Stimulated activated CD8-positive, alpha-beta memory T cell treated with anti-CD3 and anti-CD28 coated beads, Interleukin-2, amount 100 ng/mL, for 1 hour (primary cell): ENCODE measurements at places on chromosomes 5 and 9.

DNA sequence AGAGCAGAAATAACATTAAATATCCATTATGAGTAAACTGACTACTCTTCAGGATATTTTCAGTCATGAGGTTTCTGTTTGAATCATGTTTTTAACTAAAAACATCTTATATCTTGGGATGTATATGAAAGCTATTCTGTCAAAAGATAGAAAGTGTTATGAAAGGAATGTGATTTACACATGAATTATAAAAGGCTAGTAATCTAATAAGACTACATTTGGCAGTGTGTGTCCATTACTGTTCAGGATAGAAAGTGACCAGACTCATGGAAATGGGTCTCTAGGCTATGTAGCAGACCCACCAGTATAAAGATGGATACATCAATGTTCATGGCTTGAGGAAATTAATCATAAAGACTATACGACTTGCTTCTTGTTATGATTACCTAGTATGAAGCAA lies 1328.2 kb upstream of the NUDT12 start:
- no peak for DNase-seq

DNA sequence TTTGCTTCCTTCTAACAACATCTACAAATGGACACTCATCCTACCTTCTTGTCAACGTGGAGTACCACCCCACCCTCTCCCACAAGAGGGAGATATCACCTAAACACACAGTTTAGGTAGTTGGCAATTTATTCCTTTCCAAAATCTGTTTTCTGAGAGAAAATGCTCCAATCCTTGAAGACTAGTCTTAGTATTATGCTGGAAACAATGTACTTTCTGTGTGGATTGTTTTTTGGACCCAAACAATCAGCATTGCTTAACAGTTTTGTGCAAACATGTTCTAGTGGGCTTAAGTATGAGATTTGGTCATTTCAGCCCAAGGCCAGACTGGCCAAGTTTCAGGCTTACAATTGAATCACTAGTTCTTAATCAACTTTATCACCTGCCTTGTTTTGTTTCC lies 359.1 kb downstream of the ARHGEF28 start:
- DNase-seq, result no peak

DNA sequence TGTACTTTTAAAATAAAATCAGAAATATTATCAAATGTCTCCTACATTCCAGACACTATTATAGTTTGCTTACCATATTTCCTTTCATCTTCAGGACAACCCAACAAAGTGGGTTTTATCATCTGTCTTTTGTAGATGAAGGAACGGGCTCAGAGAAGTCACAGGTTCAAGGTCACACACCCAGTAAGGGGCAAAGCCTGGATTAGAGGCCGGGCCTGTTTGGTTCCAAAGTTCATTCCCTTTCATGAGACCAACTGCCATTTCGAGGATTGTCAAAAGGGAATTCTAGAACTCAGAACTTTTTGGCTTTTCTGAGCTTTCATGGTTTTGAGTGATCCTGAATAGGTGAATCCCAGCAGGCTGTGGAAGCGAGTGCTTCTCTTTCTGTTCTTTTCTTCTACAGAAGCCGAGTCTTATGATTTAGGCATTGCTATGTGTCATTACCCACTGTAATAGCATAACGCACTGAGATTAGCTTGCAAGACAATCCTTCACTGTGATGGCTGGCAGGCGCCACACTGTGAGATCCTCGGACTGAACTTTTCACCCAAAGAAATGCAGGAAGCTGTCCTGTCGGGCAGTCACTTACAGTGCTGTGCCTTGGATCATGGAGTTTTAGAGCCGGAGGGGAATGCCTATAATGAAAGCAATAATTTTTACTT lies 43.8 kb upstream of the ANKH start:
- DNase-seq, result no peak

DNA sequence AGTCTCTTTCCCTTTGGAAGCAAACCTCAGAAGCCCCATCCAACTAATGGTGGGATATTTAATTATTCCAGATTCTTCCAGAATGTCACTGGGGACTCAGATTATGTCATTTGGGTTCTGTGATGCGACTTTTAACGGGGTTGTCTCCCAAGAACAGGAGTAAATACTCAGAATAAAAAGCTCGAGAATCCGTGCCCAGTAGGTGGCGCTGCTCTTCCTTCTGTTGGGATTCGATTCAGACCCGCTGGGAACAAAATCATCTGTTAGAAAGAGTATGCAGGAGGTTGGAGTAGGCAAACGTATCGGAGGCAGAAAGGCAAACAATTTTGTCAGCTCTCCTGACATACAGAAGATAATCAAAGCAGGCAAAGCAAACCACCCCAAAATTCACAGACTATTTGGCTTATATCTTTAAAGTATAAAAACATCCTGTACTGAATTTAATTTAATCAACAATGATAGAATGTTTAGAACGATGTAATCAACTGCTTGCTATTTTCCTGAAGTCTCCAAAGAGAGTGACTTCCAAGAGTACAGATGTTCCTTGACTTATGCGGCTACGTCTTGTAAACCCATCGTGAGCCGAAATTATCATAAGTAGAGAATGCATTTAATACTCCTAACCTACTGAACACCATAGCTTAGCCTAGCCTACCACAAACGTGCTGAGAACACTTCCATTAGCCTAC lies 169.8 kb upstream of the RAI14 start:
- peak; percentile 14 for DNase-seq

- DNase-seq, result no peak
These were observed 85.8 kb upstream of the DMRT1 start for GRCh38 chr9:755454-756381.

DNA sequence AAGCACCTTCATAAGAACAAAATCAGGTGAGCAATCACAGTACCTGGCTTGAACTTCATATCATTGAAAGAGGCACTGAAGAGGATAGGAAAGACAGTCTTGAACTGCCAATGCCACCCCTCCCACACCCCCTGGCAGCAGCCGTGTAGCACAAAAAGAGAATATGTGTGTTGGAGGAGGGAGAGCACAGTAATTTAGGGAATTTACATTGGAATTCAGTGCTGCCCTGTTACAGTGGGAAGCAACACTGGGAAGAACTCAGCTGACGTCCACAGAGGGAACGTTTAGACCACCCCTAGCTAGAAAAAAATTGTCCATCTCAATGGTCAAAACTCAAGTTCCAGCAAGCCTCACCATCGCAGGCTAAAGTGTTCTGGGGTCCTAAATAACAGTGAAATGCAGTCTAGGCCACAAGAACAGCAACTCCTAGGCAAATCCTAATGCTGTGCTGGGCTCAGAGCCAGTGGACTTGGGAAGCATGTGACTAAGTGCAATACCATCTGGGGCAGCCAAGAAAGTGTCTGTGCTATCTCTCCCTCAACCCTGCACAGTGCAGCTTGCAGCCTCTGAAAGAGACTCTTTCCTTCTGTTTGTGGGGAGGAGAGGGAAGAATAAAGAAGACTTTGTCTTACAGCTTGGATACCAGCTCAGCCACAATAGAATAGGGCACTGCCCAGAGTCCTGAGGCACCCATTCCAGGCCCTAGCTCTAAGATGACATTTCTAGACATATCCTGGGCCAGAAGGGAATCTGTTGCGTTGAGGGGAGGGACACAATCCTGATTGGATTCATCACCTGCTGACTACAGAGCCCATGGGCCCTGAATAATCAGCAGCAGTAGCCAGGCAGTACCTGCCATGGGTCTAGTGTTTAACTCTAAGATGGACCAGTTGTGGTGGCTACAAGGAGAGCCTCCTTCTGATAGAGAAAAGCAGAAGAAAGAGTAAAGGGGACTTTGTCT lies 62.1 kb upstream of the VLDLR start:
- DNase-seq, result no peak

DNA sequence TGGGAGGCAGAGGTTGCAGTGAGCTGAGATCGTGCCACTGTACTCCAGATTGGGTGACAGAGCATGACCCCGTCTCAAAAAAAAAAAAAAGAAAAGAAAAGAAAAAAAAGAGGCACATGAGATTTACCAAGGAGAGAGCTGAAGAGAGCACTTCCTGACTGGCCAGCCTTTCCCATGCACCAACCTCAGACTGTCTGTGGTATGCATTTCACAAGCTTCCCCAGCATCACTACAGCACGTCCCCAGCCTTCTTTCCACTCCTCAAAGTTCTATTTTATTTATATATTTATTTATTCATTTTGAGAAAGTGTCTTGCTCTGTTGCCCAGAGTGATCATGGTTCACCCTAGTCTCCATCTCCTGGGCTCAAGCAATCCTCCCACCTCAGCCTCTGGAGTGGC lies 13.6 kb upstream of the FUBP3 start:
- DNase-seq, result no peak

DNA sequence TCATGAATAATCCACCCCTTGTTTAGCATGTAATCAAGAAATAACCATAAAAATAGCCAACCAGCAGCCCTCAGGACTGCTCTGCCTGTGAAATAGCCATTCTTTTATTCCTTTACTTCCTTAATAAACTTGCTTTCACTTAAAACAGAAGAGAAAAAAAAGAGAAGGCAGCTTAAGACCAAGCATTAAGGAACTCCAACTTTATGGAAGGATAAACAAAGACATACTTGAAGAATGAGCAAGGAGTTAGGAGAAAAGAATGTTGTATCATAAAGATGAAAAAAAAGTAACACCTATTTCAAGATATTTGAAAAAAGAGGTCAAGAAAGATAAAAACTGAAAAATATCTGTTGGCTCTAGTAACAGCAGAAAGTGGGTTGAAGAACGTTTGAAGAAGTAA lies 107.6 kb downstream of the RNF180 start:
- DNase-seq, result no peak

- DNase-seq, result no peak
These were observed 78.1 kb upstream of the HMHB1 start for GRCh38 chr5:143733665-143734455.

- DNase-seq, result no peak
These were observed 403.3 kb downstream of the PLK2 start for GRCh38 chr5:58056546-58056945.

- DNase-seq, result no peak
These were observed 219.9 kb downstream of the COX7C start for GRCh38 chr5:86837610-86838009.

GRCh38 chr5:65141493-65141892 lies 340.2 kb downstream of the ADAMTS6 start:
- DNase-seq, result no peak

- DNase-seq, result no peak
These were observed 71.9 kb downstream of the FBXW11 start for GRCh38 chr5:171934586-171934985.

- no peak for DNase-seq
These were observed 821.5 kb upstream of the C9orf72 start for GRCh38 chr9:28394774-28395173.

- no peak for DNase-seq
These were observed 232.1 kb upstream of the PCSK5 start for GRCh38 chr9:75658301-75658905.

DNA sequence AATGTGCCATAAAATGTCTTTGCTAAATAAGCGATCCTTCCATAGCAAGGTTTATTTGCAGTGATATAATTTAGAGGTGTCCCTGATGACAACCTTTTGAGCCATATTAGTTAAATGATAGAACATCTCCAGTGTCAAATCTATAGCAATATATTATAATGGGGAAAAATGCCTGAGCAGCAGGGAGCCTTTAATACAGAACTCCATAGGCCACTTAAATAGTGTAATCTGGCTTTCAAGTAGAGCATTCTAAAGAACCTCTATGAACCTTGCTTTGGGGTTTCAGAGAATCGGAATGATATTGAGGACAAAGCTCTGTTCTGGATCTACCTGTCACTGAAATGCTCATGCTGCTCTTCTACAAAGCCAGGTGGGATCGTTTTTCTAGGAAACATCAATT lies 96.7 kb upstream of the MEF2C start:
- no peak for DNase-seq

- no peak for DNase-seq
These were observed 81.7 kb downstream of the ADAMTS19 start for GRCh38 chr5:129541648-129542251.

- DNase-seq, result no peak
These were observed 879.8 kb upstream of the DMAC1 start for GRCh38 chr9:8679371-8679822.

GRCh38 chr5:101515721-101516120 lies 612.6 kb upstream of the ST8SIA4 start:
- no peak for DNase-seq

GRCh38 chr9:1055166-1055565 lies 5.0 kb downstream of the DMRT2 start:
- no peak for DNase-seq

DNA sequence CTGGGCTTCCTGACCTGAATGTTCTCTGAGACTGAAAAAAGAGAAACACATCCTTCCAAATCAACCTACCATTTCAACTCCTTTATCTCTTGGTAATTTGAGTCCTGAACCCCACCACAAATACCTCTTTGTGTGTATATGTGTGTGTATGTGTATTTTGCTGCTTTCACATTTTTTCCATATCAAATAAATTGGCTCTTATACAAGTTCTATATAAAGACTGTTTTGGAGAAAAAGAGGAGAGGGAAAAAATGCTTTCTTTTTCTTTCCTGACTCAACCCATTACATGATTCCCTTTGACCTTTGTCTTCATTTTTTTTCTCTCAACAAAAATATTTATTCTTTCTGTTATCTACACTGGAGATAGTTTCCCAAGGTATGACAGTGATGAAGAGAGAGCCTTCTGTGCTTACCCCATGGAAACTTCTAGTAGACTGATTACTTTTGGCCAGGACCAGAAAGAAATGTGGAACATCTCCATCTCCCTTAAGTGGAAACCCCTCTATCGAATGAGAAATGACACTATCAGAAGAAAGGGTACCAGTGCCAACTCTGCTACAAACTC lies 85.3 kb downstream of the PAPPA start:
- no peak for DNase-seq

GRCh38 chr9:31623511-31623910 lies 760.9 kb upstream of the ACO1 start:
- no peak for DNase-seq

- no peak for DNase-seq
These were observed 321.4 kb upstream of the WWC1 start for GRCh38 chr5:167969998-167970397.

DNA sequence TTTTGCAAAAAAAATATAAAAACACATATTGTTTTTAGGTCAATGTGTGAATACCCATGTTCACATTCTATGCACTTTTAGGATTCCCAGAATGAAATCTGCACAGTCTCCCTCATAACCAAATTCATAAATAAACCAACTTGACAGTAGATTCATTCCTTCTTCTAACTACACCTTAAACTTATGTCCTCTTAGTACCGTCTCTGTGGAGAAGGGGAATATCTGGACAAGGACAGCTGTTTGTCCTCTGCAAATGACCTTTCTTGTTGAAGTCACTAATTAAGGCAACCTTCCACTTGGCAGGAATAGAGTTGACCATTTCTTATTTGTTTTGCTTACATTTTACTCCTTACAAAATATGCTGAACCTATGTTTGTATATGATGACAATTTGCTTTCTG lies 71.1 kb downstream of the FBN2 start:
- no peak for DNase-seq

DNA sequence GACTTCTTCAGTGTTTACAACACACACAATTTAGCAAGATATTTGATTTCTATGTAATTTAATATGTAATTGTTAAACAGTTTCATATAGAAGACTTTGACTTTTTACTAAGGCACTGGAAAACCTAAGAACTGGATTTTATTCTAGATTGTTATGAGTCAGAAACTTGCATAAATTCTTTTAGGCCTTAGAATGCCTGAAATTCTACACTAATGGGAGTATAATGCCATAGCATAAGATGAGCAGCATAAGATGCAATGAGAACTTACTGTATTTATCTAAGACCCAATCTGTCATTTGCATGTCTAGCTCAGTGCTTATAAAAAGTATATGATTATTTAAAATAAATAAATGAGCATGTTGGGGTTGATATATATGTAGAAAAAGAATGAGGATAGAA lies 285.2 kb downstream of the CDH12 start:
- DNase-seq, result no peak
